ENCODE measurements at places on chromosomes 5 and 9. TPM values are rescaled to one million over a fixed set of nuclear protein-coding genes. Genes with fewer than 3 reads are reported as not detected.
A peak's percentile ranks its signal among the peaks of the same experiment; 100 is the strongest.

DNA sequence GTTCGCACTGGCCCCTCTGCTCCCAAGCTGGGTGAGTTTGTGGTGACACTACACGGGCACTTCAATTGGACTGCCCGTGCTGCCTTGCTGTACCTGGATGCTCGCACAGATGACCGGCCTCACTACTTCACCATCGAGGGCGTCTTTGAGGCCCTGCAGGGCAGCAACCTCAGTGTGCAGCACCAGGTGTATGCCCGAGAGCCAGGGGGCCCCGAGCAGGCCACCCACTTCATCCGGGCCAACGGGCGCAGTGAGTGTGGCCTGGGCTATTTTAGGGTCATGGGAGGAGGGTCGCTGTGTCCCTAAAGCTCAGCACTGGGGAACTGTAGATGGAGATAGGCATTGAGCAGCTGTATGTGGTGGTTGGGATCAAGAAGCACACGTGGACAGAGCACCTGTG, 1.4 kb downstream of the NPR2 start:
- DNase-seq: no peak

The ANKRD18A gene
- polyA plus RNA-seq: 0.45 TPM

DNA sequence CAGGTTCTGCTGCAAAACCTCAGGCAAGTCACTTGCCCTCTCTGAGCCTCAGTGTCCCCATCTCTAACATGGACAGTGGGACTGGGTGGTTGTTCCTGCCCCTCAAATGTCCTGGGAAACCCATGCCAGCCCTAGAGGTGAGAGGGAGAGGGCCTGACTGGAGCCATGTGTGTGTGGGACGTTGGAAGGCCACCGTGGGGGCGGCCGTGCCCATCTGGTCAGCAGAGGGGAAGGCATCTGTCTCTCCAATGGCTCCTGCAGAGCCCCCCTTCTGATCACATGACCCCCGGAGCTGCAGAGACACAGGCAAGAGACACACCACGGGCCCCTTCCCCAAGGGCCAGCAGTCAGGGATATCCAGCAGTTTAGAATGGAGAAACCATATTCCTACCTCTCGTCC, 1.7 kb downstream of the DNM1 start:
- no peak for DNase-seq

DNA sequence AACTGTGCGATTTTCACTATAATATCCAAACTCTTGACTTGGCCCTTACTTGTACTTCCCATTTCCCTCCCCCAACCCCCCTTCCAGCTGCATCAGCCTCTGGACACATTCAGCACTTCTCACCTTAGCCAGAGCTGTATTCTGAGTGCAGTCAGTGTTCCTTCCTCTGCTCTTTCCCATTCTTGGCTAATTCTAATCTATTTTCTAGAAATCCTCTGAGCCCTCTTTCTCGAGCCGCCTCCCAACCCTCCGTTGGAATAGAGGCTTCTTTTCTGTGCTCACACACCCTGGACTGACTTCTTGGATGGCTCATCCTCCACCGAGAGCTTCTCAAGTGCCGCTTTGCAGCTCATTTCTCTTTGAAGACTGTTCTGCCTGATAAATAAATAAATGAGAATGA, 188.8 kb downstream of the NTRK2 start:
- DNase-seq: no peak

GRCh38 chr5:52922384-52922783, 66.8 kb upstream of the ITGA2 start:
- DNase-seq: peak; percentile 37

The RNF183 gene
- polyA plus RNA-seq: not detected
